Glomerular endothelial cell (primary cell): ENCODE measurements at places on chromosomes 3 and 15. TPM values are rescaled to one million over a fixed set of nuclear protein-coding genes. Genes with fewer than 3 reads are reported as not detected.

DNA sequence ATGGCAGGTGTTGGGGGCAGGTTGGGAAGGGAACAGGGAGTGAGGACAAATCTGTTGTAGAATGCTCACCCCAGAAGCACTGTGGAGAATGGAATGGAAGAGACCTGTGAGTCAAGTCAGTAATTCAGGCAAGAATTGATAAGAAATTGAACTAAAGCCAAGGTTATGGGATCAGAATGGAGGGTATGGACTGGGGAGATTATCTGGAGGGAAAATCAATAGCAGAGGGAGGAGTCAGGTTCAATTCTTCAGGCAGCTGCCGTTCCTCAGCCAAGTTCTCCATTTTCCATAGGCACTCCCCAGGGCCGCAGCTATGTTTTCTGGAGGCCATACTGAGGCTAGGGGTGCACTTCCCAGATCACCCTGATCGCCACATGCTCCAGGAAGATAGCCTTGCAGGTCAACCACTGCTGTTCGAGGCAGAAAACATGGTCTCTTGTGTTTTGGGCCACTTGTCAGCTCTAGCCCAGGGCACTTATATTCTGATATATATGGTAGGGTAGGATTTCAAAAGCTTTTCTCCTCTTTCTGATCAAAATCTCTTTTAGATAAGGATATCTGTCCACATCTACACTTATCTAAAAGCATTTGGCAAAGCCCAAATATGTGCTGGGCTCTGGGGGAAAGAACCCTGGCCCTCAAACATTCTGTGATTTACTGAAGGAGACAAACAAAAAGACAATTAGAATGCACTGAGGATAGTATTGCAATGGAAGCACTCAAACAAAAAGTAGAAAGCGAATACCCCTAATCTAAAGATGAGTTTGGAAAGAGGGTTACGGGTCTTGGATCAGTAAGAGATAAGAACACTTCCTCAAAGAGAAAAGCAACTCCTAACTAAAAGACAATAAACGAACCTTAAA, 92.3 kb downstream of the TMEM212 start:
- DNase-seq, result no peak

ATP2B2 gene
- total RNA-seq, result not detected in 2 replicates

GRCh38 chr15:41205315-41205714, 25.2 kb downstream of the EXD1 start:
- DNase-seq, result no peak

- no peak for DNase-seq
These were observed 54.7 kb downstream of the FAM98B start for GRCh38 chr15:38508647-38509046.

- no peak for DNase-seq
These were observed 23.4 kb upstream of the CLEC3B start for GRCh38 chr3:45002720-45003119.

ACKR4 gene
- total RNA-seq, result 0.58 and 0.64 TPM in 2 replicates

GPR62 gene
- 0.06 TPM in 1 of 2 replicates, not detected in the other for total RNA-seq

XCR1 gene
- total RNA-seq, result not detected in 2 replicates

DNA sequence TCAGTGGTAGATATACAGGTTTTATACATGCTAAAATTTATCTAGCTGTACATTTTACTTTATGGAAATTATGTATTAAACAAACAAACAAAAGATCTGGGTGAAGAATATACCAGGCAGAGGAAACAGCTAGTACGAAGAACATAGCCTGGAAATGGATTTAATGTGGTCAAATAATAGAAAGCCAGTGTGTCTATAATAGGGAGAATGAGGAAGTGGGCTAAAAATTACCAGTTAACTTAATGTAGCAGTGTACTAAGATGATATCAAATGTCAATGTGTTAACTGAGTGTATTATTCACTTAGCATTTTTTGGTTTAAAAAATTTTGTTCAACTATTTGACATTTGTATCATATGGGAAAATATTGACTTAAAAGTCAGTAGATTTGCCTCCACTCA, 22.8 kb upstream of the SLC15A2 start:
- DNase-seq, result no peak

DNA sequence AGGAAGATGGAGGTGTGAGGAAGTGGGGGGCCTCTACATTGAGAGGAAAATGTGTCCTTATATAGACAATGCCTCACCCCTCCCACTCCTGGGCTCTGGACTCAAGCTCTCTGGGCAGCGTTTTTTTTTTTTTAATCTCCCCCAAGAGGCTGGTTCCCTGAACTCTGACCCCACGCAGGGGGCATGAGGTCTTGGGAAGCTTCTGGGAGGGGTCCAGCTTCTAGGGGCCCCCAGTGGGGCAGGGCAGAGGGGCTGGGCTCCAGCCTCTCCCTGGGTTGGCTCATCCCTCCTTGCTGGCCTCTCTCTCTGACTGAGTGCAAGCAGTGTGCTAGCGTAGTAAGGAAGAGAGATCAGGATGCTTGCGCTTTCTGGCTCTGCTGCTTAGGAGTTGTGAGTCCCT, 101.4 kb upstream of the HACD2 start:
- no peak for DNase-seq

KBTBD8 gene
- total RNA-seq, result 1.0 and 1.1 TPM in 2 replicates

UBA7 gene
- 46.2 and 79.4 TPM in 2 replicates for total RNA-seq

DNA sequence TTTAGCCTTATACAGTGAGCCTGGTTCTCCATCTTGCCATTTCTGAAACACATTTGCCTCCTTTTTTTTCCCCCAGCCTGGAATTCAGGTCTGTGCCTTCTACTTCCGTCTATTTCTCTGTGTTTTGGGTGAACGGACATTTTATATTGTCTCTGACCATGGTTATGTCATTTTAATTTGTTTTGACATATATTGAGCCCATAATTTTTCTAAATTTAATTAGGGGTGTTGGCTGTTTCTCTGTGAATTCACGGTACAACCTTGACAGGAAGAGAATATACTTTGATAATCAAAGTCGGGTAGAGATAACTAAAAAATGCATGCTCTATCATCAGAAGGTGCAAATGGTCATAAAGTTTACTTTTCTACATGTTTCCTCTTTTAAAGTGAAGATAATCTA, 361.4 kb downstream of the VGLL3 start:
- DNase-seq, result no peak

DNA sequence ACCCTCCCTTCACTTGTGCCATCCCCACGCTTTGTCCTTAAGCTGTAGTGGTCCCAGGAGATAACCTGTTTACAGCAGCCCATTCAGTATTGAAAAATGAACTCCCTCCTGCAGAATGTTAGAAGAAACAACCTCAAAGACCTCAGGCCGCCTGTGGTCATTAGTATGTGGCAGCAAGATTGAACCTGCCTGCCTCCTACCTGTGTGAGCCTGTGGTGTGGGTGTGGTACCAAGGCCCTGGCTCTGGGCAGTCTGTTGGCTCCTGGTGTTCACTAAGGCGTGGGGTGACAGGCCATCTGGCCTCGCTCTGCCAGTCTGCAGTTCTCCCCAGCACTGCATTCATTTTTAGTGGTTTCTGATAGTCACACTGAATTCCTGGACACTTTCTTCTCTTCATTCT, 21.0 kb downstream of the LSM3 start:
- no peak for DNase-seq

DNA sequence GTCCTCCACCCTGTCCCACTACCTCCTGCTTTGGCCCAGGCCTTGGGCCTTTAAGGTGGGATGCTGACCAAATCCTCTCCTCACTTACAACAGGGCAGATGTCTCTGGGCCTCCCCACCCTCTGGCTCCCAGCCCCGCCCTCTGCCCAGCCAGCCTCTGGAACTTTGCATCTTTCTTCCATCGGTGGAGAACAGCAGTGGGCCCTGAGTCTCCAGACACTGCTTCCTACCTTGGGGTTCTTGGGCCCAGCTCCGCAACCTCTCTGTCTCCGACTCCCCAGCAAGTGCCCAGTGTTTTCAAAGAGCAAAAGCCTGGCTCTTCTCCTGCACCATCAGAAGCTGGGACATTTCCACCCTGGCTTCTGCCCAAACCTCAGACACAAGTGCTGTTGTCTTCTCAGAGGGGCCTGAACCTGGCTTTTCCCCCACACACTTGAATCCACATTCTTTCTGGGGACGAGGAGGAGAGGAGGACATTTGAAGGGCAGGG, 33.1 kb downstream of the MRAS start:
- no peak for DNase-seq

DNA sequence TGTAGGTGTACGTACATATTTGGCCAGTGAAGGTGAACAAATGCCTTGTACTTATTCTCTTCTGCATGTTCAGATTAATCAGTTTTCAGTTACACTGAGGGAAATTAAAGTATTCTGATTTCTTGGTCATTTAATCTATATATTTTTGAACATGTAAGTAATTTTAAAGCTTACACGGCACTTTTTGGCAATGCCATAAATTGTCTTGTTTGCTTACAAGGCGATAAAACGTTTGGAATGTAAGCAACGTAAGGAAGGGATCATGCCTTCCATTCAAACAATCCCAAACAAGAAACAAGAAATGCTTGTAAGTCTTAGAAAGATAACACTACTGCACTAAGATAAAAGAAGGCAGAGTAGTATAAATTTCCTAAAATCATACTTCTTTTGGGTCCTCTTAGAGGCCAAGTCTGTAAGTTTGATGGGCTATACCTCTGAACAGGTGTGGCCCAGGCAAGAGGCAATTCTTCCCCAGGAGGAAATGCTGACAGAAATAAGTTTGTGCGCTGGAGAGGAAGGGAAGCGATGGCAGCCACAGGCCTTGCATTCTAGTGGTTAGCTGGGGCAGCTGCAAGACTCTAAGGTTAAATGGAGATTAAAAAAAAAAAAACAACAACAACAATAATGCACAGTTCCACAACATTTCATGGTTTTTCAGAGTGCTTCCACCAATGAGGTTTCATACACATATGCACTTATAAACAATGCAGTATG, 73.8 kb downstream of the GOLIM4 start:
- DNase-seq, result no peak

GRCh38 chr3:193734737-193735366, 141.8 kb downstream of the OPA1 start:
- DNase-seq, result no peak

DNA sequence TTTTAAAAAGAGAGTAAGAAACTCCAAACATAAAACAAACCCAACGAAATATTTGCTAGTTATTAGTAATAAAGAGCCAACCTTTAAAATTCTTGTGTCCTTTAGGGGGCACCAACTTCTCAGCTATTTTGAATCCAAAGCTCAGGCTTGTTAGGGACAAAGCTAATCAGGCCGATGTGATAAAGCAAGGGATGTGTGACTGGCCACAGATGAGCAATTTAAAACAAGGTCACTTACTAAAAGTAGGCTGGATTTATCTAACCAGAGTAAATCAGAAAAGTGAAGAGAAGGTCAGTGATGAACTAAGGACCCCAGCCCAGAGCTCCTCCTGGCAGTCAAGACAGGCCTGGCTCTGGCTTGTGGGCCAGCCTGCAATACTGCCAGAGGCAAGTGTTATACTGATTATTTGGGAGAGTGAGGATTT, 108.5 kb downstream of the CYP19A1 start:
- no peak for DNase-seq

IL17RD gene
- 2.3 and 3.2 TPM in 2 replicates for total RNA-seq

DNA sequence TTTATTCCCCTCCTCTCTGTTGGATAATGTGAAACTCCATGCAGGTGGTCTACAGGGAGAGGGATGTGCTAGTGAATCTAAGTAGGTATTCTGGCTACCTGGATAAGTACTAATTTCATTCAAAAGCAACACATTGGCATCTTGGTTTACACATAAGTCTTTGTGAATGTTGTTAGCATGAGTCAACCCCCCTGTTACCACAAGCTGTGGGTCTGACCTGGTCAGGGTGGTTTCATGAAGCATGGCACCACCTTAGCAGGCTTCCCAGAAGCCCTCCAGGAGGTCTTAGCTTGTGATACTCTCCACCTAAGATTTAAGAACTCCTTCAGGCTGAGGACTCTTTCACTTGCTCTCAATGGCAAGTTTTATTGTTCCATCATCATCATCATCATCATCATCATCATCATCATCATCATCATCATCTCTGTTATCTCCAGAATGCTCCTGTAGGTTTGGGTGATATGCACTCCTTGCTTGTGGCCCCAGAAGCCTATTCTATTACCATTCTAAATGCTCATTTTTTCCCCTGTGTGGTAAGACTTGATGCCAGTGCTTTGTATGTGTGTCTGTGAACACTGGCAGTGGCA, 62.8 kb downstream of the EPHB1 start:
- no peak for DNase-seq

GRCh38 chr3:162558016-162558415, 1061.4 kb downstream of the OTOL1 start:
- no peak for DNase-seq

- DNase-seq, result no peak
These were observed 29.3 kb downstream of the GRAMD2A start for GRCh38 chr15:72168131-72168807.

- DNase-seq, result no peak
These were observed 828 bp downstream of the U2SURP start for GRCh38 chr3:143002083-143002712.

GRCh38 chr3:179450901-179451264, 387 bp downstream of the GNB4 start:
- DNase-seq, result no peak

GRCh38 chr3:38618343-38618742, 31.1 kb downstream of the SCN5A start:
- no peak for DNase-seq

RHOA gene
- total RNA-seq, result 584 and 601 TPM in 2 replicates

DNA sequence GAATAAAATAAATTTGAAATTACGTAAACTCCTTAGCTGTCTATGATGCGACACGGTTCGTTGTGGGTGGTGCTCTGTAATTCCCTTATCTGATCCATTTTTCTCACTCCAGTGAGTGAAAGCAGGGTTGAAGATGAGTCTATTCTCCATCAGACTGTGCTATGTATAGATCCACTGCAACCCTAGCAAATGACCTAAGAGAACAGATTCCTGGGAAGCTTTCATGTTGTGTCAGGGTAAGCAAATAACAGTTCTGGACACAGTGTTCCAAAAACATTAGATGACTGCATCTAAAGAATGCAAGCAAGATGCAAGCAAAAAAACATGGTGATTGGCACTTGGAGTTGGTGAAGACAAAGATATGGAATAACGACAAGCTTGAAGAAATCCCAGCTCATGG, 239.3 kb downstream of the SLC9A9 start:
- DNase-seq, result no peak

DNA sequence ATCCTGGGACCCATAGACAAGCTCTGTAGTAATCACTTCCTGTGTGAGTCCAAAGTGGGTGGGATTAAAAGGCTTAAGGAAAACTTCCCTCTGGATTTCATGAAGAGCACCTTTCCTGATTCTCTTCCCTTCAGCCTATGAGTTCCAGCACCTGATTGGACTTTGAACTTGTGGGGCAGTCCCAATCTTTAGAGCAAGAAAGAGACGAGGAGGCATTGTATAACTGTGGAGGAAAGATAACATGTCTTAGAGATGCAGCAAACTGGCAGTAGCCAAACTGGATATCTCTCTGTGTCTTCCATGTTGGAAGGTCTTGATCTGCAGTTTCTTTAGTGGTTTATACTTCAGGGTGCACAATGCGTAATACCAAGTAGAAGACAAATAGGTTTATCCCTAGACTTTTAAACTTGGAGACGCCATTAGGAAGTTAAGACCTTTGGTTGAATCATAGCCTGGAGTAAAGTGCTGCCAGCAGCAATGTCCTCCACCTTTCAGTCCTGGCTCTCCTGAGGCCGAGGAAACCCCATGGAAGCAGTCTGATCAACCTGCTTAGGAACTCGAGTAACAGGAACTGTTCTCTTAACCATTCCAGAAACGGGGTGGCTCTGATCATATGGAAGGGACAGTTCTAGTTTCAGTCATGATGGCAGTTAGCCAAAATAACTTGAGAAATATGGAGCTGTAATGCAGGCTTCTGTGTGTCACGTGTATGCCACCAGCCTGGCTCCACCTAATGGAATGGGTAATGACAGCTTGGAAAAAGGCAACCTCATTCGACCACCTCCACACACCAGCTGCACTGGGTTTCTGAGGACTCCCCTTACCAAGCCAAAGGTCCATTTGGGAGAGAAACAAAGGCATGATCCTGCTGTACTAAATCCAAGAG, 4.7 kb downstream of the EIF1B start:
- no peak for DNase-seq

POPDC2 gene
- total RNA-seq, result 1.3 and 1.6 TPM in 2 replicates

GRCh38 chr3:114081037-114081436, 24.5 kb downstream of the QTRT2 start:
- DNase-seq, result no peak

RTP4 gene
- 0.78 and 4.6 TPM in 2 replicates for total RNA-seq
